ENCODE measurements at places on chromosomes 6 and 20.

GRCh38 chr6:47822856-47823554 is 41.2 kb downstream of the OPN5 start:
- no peak for DNase-seq

DNA sequence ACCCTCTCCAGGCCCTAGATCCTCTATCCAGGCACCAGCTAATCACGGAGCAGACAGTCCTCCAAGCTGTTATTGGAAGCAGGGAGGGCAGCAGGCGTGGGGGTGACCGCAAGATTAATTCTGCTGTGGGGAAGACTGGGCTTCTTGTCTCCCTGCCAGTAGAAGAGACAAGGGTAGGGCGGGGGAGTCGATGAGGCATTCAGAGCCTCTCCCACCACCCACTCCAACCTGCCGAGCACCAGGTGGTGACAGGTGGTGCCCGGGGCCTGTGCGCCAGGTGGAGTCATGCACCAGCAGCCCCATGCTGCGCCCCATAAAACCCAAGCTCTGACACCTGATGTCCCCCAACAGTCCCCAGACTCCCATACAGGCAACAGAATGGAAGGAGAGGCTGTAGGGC is 89.6 kb downstream of the CDH22 start:
- DNase-seq, result no peak

GRCh38 chr6:152957796-152958195 is 25.0 kb downstream of the FBXO5 start:
- DNase-seq, result no peak

GRCh38 chr6:125918230-125918629 is 38.3 kb upstream of the HINT3 start:
- DNase-seq, result no peak

- DNase-seq, result peak; percentile 88
Observed at GRCh38 chr20:63434599-63435378, 37.7 kb downstream of the KCNQ2 start.

GRCh38 chr6:55089325-55089724 is 85.0 kb upstream of the HCRTR2 start:
- no peak for DNase-seq

GRCh38 chr20:5691918-5692618 is 58.1 kb upstream of the SHLD1 start:
- no peak for DNase-seq

- no peak for DNase-seq
Observed at GRCh38 chr6:135311446-135312200, 130.5 kb downstream of the MYB start.

DNA sequence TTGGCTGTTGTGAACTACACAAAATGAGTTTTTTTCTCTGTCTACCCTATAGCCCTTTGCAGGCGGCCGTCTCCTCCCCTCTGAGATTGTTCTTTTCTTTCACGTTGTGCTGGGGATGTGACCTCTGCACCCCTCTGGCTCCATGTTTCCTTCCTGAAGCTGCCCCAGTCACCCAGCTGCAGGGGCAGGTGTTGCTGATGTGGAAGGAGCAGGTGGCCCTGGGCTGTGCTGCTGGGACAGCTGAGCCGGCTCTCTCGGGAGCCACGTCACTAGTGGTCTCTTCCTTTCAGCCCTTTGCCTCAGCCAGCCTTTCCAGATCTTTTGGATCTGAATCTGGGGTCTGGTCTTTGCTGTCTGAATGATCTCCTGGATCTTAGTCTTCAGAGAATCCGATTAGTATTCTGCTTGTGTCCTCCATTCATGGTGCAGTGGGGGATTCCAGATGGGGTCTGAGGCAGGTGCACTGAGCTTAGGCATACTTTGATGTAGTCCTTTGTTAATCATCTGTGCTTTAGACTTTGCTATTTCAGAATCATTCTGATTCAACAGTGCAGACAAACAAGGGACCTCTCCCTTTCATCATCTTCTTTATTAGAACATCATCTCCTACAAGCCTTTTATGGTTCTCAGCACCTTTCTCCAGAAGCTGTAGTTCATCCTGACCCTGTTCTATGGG is 31.4 kb downstream of the TMEM181 start:
- DNase-seq, result no peak

DNA sequence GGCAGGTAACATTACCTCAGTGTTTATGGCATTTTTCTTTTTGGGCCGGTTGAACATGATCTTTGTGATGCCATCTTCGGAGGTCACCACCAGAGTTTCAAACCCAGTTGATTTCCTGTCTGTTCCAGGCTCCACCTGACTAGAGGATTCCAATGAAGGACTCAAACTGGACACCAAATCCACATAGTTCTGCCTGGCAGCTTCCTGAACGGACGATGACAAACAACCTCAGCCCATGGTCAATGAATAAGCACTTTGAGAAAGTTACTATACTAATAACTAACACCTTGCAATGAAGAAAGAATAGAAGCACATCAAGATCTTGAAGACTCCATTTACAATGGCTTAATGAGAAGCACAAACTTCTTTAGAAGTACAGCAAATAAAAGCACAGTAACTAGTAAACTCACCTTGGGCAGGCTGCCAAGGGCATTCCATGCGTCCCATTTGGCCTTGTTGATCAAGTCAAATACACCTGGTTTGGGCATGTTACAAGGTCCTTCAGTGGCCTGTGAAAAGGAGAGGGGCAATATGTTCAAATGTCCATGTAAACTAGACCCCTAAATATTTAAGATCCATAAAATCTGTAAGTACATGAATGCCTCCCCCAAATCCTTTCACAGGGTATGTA is 4.9 kb downstream of the ECI2 start:
- no peak for DNase-seq

GRCh38 chr6:160714731-160715316 is 12.8 kb downstream of the PLG start:
- no peak for DNase-seq

GRCh38 chr20:1881240-1881835 is 13.9 kb upstream of the SIRPA start:
- no peak for DNase-seq

GRCh38 chr6:95231416-95231815 is 345.9 kb upstream of the MANEA start:
- no peak for DNase-seq

DNA sequence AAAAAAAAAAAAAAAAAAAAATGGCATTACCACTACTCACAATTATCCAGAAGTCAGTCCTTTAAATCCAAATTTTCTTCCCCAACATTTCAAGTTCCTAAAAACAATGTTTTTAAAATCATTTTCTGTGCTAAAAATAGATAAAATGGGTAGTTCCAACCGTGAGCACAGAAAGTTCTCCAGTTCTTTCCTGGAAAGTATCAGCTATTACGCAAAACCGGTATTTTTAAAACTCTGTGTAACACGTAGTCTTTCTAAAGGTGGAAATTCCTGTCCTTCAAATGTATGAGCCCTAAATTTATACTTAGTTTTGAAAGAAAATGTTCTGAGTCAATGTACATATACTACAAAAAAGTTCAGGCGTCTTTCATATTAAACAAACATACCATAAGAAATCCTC is 83.5 kb upstream of the SCAF8 start:
- DNase-seq, result no peak

DNA sequence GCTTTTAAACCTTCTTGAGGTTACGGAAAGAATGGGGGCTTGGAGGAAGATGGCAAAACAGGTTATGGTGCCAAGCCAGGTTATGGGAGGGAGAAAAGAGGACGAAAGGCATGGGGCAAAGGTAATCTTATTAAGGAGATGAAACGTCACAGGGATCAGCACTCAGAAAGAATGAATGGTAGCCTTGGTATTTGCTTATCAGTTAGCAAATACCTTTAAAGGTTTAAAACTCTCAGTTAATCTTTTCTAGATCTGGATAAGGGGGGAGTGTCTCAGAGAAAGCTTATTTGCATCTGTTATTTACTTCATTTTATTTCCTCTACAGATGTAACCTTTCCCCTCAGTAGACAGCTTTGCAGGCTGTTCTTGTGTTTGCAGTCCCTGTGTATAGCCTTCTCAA is 55.5 kb upstream of the EEF1E1 start:
- DNase-seq, result no peak

DNA sequence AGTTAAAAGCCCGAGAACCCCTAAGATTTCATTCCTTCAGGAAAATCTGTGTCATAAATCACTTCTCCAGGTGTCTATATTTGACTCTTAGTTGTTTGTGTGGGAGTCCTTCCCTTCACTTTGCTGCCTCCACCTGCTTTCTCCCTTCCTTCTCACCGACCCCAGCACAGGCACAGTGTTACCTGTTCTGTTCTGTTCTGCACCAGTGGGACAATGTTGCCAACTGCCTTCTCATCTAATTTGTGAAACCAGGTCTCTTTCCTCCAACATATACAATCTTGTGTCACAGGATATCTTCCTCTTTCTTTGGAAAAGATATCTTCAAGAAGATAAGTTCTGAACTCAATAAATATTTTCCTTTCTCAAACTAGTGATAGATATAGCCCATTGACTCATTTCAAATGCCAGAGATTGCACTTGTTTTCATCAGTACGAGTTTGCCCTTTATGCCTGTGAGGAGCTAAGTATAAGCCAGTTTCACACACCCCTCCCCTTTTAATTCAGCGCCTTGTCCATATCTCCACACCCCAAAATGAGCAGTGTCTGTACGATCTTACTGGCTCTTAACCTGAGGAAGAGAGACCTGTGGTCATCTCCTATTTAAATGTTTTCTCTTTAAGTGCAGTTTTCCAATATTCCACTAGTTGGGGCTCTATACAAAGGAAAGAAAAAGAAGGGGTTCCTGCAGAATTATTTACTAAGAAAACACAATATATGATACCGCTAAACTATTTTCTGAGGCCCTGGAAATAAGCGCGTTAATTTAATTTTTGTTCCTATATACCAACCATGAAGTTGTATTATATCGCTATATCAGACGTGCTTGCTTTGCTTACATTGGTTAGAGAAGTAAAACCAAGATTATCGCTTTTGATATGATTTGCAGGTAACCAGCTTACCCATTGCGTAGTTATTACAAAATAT is 81.6 kb upstream of the PREP start:
- peak; percentile 35 for DNase-seq

DNA sequence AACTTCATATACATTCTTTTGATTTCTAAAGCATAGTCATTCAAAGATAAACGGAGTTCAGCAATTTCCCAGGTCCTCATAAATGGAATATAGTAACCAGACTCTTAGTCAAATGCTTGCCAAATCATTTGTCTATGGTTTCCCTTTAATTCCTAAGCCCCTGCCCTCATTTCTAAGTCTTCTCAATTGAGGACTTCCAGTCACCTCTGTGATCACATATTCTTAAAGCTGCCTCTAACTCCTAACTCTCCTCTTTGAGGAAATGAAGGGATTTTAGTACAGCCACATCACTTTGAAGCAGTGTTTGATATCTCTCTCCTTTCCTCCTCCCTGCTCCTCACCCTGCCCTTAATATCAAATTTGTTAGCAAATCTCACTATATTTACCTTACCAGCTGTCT is 58.7 kb downstream of the PLEKHG1 start:
- DNase-seq, result no peak

DNA sequence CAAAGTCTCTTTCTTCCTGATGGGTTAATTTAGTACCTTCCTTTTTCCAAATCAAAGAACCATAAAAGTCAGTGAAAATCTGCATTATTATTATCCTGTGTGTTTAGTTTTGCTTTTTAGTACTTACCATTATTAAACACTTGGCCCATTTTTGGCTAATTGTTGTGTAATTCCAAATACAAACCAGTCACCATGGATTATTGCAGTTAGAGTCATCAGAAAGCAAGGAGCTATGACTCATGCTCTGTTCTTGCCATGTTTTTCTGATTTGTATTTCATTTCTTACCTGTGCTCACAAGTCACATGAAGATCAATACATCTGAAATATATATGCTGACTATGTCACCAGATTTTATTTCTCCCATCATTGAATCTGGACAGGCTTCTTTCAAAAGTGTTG is 31.3 kb downstream of the SLC22A3 start:
- no peak for DNase-seq

DNA sequence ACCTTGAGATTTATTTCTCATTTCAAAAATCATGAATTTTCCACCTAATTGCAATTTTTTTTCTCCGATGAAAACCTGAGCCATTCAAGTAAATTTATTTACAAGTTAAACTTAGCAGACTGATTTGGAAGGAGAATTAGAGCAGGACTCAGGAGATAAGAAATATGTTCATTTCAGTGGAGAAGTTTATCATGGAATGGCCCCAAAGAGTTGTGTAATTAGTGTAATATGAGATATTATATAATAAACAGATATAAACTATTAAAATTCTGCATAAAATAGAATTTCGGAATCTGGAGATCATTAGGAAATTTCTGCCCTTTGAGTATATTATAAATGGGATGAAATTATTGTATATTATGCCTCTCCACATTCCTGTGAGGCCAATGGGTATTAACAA is 596.8 kb downstream of the QKI start:
- DNase-seq, result no peak

GRCh38 chr20:39829661-39830060 is 859.4 kb downstream of the MAFB start:
- no peak for DNase-seq

GRCh38 chr20:25077610-25078169 is 4.3 kb downstream of the VSX1 start:
- no peak for DNase-seq

GRCh38 chr6:112663698-112664097 is 316.6 kb downstream of the RFPL4B start:
- DNase-seq, result no peak

DNA sequence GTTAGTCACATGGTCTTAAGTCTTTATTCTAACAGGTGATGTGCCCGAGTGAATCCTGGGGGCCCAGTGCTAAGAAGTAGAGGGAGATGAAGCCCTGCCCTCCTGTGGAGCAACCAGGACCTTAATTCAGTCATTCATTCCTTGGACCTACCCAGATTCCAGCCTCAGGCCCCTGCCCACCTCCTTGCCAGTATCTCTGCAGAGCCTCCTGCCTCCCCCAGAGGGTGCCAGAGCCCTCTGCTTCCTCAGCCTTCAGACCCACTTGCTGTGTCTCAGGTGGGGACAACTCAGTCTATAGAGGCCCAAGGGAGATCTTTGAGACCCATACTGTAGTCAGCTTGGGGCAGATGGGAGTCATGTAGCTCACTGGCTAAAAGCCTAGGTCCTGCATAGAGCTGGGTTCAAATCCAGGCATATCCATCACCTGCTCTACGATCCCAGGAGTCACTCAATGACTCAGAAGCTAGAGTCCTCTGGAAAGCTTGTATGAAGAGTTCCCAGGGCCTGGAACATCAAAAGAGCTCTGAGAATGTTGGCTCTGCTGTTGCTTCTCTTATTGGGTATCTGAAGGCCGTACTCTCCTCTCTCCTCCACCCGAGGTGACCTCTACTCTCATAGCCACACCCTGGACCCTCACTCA is 3.9 kb upstream of the SIGLEC1 start:
- peak; percentile 39 for DNase-seq

GRCh38 chr6:129908356-129908755 is 47.2 kb upstream of the TMEM244 start:
- no peak for DNase-seq
